EH (cell line): ENCODE measurements at places on chromosomes 2 and 18.

- peak; percentile 74 for DNase-seq
Observed at GRCh38 chr2:111116843-111117597, 3.7 kb upstream of the BCL2L11 start.

GRCh38 chr2:207993151-207993763 is 32.1 kb downstream of the PLEKHM3 start:
- peak; percentile 72 for DNase-seq

DNA sequence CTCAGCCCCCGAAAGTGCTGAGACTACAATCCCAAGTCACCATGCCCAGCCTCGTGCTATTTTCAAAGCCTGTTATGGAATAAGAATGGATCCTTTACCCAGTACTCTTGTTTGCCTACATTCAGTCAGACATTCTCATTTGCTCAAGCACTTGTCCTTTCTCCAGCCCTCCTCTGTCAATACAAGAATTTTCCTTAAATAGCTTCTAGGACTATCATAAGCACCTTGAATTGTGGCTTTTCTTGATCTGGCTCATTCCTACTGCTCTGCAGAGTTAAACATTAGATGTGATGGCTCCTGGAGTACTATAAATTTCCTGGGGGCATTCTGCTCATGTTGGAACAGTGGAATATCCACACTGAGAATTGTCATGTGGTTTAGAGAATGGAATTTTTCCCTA is 506.1 kb downstream of the ARHGAP15 start:
- DNase-seq, result no peak

DNA sequence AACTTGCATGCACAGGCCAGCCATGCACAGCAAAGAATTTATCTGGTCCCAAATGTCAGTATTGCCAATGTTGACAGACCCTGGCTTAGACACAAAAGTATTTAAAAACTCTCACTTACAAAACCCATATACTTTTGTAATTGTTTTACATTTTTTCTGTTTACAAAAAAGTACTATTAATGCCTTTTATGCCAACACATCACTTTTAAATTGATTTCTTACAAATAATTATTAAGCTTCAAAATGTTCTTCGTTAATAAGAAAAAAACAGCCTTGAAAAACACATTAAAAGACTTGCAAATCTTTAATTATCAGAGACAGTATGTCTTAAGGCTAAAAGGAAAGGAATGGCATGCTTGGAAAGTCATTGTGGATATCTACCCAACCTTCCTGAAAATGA is 181.3 kb upstream of the TWIST2 start:
- DNase-seq, result no peak

GRCh38 chr2:202005272-202005887 is 28.3 kb upstream of the FZD7 start:
- no peak for DNase-seq

DNA sequence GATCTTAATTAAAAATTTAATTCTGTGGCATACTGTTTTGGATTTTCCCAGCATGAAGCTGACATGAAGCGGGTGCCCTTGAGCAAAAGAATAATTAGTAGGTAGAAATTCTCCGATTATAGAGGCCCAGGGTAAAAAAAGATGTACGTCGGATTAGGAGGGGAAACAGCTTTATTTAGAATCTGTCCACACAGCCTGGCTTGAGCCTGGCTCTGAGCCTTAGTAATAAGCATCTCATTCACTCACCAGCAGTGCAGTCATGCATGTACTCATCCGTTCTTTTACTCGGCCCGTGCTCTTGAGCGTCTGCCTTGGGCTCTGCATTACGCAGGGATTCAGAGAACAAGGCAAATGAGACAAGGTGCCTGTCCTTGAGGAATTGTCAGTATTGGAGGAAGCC is 219.3 kb downstream of the AGAP1 start:
- DNase-seq, result no peak

GRCh38 chr2:168230389-168230788 is 17.0 kb downstream of the STK39 start:
- DNase-seq, result no peak
